ENCODE measurements at places on chromosomes 12 and 14.

DNA sequence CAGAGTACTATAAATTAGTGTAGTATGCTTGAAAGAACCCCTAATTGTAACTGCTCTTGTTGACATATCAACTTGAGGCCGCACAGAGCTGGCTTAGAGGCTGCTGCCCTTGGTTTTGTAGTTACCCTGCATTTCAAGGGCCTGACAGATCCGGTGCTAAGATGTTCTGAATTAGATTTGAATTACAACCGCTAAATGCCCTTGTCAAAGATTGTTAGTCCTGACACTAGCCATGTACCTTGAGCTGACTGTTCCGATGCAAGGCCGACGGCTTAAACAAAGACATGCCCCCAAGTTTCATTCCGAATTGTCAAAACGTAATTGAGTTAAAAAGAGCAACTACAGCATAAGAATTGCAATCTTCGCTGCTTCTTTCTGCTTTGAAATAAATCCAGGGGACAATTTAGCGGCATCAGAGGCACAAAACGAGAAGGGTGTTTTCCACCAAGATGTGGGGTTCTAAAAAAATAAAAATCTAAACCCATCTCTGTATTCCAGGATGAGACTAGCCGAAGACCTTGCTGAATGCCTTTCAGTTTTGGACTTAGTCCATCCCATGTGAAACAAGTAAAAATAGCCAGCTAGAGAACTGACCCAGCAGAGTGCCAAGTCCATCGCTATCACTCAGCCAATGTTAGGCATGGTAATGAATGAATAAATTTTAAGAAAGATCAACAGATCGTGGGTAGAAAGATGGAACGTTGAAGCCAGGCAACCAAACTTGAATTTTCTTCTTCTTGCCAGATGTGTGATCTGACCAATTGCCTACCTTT, 148.7 kb downstream of the DICER1 start:
- DNase-seq = no peak

- no peak for DNase-seq
These were observed 4.2 kb downstream of the TGFB3 start for GRCh38 chr14:75977582-75977943.

DNA sequence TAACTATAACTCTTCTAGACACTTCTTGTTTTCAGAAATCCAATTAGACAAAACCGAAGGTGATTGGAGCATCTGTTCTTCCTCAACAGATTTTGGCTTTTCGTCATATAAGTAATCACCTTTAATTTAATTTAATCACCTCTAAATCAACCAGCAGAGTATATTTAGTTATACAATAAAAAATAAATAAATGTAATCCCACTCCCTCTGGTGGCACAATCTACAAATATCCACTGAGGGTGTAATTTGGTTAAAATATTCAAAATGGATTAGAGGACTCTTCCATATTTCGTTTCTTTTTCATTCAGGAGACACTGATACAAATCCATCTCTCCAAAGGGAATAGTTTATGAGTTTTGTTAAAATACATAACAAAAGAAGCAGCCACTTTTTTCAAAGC, 18.3 kb upstream of the SLC35F4 start:
- DNase-seq = no peak

DNA sequence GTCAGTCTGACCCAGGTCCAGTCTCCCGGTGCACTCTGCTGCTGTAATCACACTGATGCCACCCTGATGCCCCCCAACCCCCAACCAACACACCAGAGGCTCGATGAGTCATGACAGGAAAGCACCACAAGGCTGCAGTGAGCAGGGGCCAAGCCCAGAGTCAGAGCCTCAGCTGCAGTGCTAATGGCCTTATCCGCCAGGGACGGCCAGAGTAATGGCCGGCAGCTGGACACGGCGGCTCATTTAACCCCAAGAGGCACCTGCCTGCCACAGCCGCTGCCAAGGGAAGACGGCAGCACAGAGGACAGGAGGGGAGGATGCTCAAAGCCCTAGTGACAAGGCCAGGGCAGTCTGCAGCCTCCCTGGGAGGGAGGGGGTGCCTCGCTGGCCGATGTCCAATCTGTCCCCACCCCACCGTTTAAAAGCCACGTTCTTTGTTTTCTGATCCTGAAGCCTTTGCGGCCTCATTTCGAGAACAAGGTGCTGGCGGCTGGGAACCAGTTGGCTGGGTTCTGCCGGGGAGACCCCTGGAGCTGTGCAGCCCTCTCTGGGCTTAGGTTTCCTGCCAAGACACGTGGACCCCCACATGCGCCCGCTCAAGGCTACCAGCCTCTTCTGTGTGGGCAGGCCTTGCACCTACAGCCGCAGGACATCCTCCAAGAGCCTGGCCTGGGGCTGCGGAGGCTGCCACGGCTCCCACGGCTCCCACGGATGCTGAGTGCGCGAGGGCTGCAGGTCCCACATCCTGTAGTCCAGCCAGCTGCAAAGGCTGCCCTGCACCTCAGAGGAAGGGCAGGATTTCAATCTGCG, 13.1 kb downstream of the CCDC85C start:
- no peak for DNase-seq

- no peak for DNase-seq
These were observed 314.5 kb upstream of the LMO3 start for GRCh38 chr12:16920451-16920850.

GRCh38 chr12:132021965-132022364, 72.2 kb downstream of the EP400 start:
- no peak for DNase-seq

GRCh38 chr14:93744876-93745275, 43.4 kb downstream of the PRIMA1 start:
- DNase-seq = no peak

DNA sequence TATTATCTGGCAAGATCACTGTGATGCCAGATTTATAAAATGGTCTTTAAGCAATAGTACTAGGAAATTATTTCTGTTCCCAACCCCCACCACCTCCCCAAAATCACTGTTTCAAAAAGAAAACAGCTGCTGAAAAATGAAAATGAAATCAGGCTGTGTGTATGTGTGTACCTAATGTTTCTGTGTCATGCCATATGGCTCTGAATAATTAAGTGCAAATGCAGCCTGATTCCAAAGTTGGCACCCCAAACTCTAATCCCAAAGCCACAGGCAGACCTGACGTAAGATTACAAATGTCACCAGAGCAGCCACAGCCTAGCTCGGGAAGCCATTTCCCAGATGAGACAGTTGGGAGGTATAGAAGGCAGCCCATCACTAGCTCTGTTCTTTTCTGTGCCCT, 175.5 kb downstream of the MED13L start:
- DNase-seq = no peak

GRCh38 chr12:32754111-32754510, 1.6 kb downstream of the YARS2 start:
- no peak for DNase-seq

DNA sequence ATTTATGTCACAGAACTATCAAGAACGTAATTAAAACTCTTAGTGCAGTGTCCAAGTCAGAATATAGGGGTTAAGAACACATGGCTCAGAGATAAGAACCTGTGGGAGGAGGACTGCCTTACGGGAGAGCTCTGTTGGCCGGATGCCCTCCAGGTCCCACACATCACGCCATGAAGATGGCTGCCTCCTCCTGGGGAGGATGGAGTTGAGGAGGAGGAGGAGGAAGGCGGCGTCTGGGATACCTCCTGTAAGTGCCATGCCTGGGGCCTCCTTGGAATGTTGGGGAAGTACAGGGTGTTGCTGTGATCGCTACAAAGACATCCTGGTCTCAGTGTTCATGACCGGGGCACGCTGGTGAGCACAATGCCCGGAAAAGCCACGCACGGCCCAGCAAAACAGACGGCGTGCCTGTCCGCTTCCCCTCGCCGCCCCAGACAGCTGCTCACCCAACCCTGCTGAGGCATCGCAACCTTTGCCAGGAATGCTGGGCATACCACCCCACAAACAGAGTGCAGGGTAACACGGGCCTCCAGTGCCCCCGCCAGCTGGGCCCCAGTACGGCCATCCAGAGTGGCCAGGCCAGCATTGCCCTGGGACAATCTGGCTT, 28.7 kb upstream of the CD9 start:
- DNase-seq = no peak

DNA sequence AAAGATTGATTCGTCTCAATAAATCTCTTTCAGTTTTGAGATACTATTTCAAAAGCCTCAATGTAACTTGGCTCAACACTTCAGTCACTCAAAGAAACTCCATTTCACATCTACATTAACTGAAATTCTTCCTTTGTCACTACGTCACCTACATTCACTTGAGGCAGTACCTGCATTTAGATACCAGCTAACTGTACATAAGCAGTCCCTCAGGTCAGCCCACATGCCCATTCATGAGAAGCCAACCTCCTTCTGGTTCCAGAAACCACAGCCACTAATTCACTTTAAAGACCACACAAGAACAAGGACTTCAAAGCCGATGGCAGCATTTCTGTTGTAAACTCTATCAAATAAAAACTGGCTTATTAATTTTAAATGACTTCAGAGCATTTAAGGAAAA, 43.0 kb downstream of the SETD3 start:
- DNase-seq = no peak

- DNase-seq = no peak
These were observed 788 bp downstream of the ENO2 start for GRCh38 chr12:6914947-6915788.

DNA sequence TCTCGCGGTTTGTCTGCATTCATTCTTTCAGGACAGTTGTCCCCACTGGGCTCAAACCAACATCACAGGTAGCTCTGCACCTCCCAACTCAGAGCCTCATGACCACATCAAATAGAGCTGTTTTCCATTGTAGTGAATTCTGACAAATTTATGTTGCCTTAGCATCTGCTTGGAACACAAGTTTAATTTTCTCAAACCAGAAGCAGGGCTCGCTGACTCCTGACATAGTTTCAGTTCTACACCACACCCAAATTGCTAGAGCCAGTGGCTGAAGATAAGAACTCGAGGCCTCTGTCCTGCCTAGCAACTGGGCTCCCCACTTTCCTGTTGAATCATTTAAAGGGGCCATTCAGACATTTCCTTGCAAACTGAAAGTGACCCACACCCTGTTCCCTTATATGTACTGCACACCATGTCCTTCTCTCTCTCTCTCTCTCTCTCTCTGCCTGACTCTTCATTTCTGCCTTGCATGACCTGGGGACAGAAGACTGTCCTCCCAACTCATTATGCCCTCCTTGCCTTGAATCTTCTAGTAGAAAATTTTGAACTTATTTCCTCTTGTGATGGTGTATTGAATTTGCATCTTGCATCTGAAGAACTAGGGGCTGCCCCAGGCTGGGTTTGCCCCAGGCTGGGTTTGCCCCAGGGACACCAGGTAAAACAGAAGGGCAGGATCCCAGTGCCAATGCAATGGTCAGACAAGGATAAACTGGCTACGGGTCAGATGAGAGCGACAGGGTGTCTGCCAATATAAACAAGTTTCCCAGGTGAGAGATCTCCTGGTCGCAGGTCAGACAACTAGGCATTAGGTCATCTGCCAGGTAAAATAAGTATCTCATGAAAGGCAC, 9.7 kb upstream of the WSCD2 start:
- no peak for DNase-seq

GRCh38 chr14:46063872-46064271, 587.7 kb downstream of the RPL10L start:
- DNase-seq = no peak

- no peak for DNase-seq
These were observed 1097.4 kb upstream of the TMEM132C start for GRCh38 chr12:127169321-127170181.

GRCh38 chr12:39722504-39722903, 102.9 kb upstream of the ABCD2 start:
- DNase-seq = no peak

DNA sequence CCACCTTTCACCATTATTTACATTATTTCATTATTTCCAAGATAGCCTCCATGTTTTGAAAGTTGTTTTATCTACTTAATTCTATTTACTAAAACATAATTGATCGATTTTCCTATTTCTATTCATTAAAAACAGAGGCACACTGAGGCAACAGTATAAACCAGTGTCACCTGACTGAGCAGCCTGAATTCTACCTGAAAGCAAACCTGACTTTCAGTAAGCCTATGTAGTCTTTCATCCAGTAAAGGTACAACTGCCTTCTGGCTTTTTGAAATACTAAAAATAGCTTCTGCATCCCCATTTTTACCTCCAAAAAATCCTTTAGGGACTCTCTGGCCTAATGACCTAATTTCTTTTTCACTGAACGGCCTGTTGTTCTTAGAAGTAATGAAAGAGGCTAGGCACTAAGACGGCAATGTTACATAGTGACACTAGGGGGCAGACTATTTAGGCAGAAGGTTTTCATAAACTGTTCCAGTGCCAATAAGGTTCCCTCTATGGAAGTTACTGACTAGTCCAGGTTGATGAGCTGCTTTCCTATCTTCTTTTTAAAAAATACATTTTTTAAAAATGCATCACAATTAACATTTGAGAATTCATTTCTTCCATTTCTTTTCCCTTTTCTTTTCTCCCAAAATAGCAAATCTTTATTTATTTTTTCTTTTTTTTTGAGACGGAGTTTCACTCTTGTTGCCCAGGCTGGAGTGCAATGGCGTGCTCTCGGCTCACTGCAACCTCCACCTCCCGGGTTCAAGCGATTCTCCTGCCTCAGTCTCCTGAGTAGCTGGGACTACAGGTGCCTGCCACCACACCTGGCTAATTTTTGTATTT, 17.5 kb downstream of the ANAPC5 start:
- DNase-seq = peak; percentile 90

- no peak for DNase-seq
These were observed 161.4 kb downstream of the TTC7B start for GRCh38 chr14:90654831-90655276.

GRCh38 chr12:52741375-52742195, 35.6 kb downstream of the KRT76 start:
- DNase-seq = no peak

DNA sequence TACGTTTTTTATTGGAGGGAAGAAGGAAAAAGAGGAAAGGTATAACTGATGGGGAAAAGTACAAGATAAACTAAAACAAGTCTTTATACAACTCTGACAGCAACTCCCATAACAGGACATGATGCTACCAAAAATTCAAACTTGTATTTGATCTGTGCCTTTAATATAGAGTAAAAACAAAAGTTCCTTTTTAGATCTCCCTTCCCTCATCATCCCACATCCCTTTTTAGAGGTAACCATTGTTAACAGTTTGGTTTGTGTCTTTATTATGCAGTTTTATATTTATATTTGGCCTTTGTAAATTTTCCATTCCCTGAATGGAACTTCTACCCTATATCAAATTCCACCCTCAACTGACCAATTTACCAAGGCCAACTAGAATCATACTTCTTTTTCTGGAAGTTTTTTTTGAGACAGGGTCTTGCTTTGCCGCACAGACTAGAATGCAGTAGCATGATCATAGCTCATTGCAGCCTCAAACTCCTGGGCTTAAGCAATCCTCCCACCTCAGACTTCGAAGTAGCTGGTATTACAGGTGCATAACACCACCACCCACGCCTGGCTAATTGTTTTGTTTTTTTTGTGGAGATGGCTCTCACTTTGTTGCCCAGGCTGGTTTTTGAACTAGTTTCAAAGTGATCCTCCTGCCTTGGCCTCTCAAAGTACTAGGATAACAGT, 36.9 kb downstream of the RAB21 start:
- no peak for DNase-seq

Data from hippocampal formation (tissue), 2 donors.